Fibroblast of upper back skin (primary cell): ENCODE measurements at places on chromosomes 6 and 20.

DNA sequence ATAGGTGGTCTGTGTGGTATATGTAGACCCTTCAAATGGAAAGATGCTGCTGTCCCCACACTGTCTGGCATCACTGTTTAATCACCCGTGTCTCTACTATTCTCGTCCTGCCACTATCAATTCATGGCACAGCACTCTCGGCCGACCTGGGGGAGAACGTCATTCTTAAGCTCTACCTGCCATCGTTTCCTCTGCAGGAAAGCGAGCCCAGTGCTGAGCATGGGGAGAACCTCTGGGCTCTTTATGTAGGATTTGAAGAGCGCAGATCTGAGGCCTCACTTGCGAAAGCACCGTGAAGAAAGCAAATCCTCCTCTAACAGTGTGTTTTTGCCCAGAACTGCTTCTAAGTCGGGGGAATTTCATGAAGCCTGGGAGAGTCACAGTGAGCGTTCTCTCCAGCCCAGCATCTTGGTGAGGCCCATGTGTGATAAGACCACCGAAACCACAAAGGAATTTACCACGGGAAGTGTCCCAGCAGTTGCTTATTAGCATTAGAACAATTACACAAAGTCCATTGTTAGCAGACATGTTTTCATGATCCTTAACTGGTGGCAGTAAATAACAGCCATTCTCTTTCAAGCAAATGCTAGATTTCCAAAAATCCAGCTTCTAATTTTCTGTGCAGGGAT lies 124.3 kb downstream of the SCML4 start:
- no peak for DNase-seq

DNA sequence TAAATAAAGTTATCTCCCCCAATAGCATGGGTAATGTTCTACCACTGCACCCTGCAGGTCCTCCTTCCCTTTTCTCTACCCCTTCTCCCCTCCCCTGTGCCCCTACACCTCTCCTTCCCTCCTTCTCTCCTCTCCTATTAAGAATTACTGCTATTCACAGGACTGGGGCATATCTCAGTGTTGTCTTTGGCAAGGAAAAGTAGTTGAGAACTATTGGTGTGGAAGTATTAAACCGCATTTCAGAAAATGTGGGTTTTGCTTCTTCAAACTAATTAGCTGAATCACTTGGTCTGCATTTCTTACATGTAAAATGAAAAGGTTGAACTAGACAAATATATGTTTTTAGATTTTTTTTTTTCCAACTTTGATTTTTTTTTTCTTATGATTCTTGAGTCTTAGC lies 296.3 kb downstream of the CDKAL1 start:
- no peak for DNase-seq

GRCh38 chr6:148401571-148401970 lies 58.9 kb downstream of the SASH1 start:
- DNase-seq: no peak

GRCh38 chr6:157246771-157247484 lies 76.4 kb downstream of the TMEM242 start:
- DNase-seq: no peak

DNA sequence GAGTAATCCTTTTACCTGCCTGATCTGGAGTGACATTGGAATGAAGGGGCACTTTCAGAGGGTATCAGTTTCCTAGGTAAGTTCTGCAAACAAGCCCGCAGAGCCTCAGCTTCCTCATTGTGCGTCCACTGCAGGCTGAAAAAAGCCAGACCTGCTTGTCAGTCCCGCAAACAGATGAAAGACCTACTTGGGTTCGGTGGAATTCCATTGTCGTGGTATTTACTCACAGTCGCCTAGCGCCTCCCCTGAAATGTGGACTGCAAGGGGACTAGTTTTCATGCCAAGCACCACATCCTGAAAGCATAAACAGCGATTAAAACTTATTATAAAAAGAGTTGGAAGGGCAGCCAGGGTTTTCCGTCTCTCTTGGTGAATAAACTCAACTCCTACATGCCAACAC lies 121.5 kb downstream of the PAX1 start:
- no peak for DNase-seq

DNA sequence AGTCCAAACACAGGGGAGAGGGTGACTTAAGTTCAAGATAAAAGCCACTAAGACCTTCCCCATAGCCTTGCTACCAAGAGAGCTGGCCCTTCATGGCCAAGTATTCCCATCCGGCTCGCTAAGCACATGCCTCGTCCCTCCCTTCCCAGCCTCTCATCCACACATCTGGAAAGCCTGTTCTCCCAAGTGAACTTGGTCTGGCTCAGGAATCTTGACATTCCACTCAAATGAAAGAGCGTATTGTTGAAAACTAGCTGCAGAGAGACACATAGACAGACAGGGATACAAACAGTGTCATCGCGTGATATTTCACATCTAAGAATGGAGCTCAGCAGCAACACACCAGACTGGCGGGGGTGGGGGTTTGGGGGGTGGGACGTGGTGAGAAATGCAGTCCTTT lies 182.8 kb upstream of the FOXQ1 start:
- DNase-seq: peak; percentile 88

DNA sequence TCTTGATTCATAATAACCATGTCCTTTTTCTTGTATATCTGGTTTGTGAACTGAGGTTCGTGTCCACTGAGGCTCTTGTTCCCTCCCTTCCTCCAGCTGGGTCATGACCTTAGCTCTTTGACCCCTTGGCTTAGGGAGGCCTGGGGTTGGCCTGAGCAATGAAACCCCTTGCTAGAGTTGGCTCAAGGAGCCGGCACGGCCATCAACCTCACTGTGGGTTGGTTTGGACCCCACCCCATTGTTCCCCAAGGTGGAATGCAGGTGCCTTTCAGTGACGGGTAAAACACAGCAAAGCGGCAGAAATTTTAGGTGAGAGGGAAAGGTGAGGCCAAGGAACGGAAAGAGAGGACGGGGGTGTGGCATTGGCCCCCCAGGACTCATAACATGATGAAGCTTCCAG lies 44.5 kb upstream of the PHACTR3 start:
- no peak for DNase-seq

DNA sequence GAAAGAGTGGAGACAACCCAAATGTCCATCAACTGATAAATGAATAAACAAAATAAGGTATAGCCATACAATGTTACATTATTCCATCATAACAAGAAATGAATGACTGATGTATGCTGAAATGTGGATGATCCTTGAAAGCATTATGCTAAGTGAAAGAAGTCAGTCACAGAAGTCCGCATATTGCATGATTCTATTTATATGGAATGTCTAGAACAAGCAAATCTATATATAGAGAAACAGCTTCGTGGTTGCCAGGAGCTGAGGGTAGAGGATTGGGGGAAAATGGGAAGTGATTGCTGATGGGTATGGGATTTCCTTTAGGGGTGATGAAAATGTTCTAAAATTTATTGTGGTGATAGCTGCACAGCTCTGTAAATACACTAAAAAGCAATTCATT lies 196.8 kb downstream of the ATXN1 start:
- DNase-seq: peak; percentile 80

- DNase-seq: no peak
Observed at GRCh38 chr6:148426317-148426977, 83.8 kb downstream of the SASH1 start.

- DNase-seq: no peak
Observed at GRCh38 chr6:20837189-20837588, 302.9 kb downstream of the CDKAL1 start.

DNA sequence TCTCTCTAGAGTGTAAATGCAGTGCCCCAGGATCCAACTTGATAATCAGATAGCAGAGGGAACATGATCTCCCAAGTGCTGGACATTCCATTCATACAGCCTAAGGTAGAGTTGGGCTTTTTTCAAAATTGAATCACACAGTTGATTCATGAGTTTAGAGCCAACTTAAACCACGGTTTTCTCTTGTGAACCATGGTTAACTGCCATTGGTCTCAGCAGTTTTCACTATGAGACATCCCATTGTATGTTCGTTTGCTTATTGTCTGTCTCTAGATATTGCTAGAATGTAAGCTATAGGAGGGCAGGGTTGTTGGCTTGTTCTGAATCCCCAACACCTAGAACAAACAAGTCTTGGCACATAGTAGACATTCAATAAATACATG lies 37.2 kb upstream of the TAF8 start:
- DNase-seq: peak; percentile 38

DNA sequence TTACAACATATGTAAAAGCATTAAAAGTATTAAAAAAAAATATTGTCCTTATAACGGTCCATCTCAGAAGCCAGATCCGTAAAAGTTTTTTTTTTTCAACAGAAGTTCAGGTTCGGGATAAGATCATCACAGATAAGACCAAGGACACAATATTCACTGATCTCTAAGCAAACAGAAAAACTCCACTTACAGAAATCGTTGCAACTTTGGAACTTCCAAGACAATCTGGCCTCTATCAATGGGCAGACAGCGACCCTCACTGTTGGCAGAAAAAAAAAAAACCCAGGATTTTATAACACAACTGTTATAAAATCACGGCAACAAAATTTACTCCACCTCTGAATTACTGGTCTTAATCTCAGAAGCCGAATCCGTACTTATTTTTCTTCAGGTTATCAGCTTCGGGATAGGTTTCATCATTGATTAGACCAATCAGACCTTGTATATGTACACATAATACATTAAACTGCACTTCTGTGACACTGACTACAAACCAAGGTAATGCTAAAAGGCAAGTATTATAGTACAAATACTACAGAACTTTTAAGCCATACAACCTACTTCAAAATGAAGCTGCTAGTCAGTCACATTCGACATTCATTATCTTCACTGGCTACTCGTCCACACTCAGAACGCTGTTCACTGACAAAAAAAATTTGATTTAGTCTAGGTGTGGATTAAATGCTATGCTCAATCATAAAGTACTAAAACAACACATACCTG lies 34.7 kb upstream of the SYNCRIP start:
- DNase-seq: peak; percentile 38

- peak; percentile 77 for DNase-seq
Observed at GRCh38 chr6:130981409-130981808, 81.6 kb downstream of the EPB41L2 start.

GRCh38 chr6:53439556-53439955 lies 90.8 kb upstream of the ELOVL5 start:
- DNase-seq: peak; percentile 44

GRCh38 chr20:45897692-45898091 lies 6.6 kb downstream of the CTSA start:
- no peak for DNase-seq

- no peak for DNase-seq
Observed at GRCh38 chr6:83153883-83154521, 39.1 kb downstream of the PGM3 start.

- DNase-seq: no peak
Observed at GRCh38 chr6:15829156-15829555, 166.3 kb upstream of the DTNBP1 start.

- DNase-seq: no peak
Observed at GRCh38 chr6:34350137-34350933, 42.1 kb downstream of the NUDT3 start.

- DNase-seq: no peak
Observed at GRCh38 chr6:71444222-71444621, 155.6 kb downstream of the OGFRL1 start.

- peak; percentile 59 for DNase-seq
Observed at GRCh38 chr6:2738373-2738979, 12.2 kb downstream of the MYLK4 start.

GRCh38 chr20:13758884-13759283 lies 25.8 kb downstream of the ESF1 start:
- DNase-seq: no peak

DNA sequence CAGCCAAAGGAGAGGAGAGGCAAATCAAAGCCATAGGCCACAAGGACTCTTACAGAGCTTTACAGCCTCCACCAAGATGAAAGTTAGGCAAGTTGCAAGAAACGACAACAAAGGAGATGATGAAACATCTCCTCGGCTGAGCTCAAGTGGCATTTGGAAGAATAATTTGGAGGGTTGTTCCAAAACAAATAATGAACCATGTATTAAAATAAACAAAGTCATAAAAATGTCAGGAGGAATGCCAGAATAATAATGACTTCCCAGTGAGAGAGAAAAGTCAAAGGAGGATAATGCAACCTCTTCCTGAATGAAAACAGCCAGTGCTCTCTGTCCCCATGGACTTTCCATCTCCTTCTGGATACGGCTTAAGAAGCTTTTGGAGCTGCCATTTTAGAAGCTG lies 371.4 kb upstream of the ID4 start:
- peak; percentile 73 for DNase-seq

DNA sequence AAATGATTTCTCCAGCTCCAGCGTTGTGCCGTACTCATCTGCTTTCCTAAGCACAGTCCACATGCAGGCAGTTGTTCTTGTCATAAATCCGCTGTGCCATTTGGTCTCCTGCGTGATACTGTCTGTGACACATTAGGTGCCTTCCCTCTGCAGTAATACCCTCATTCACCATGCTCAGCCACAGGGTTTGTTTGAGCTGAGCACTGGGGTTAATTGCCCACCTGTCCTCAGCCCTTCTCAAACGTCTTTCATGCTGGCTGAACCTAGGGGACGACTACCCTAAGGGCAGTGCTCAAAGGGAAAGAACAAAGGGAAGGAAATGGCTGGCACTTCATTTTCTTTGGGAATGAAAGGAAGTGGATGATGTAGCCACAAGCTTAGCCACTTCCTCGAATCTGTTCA lies 64.2 kb upstream of the MYLIP start:
- no peak for DNase-seq

GRCh38 chr20:24744747-24745146 lies 204.3 kb upstream of the CST7 start:
- no peak for DNase-seq

- peak; percentile 16 for DNase-seq
Observed at GRCh38 chr6:158560836-158561320, 987 bp downstream of the TMEM181 start.

- DNase-seq: no peak
Observed at GRCh38 chr6:120363429-120363828, 970.9 kb downstream of the TBC1D32 start.

GRCh38 chr6:18360188-18360587 lies 27.0 kb upstream of the RNF144B start:
- no peak for DNase-seq

DNA sequence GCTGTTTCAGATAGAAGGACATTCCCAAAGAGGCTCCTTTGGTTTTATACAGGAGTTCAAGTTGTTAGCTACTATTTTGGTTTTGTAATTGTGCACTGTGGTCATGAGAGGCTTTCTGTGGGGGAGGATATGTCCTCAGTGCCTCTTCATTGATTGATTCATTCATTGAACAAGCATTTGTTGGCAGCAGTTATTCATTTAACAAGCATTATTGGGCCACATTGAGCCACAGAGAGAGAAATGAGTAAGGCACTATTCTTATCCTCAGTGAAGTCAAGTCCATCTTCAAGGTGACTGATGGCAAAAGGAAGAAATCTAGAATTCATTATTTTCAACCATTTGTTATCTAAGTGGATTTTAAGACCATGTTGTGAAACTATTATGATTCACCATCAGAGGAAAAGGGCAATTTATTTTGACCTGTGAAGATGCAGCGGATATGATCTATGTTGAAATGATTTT lies 697.2 kb upstream of the CITED2 start:
- peak; percentile 98 for DNase-seq

GRCh38 chr6:44676246-44676790 lies 288.8 kb downstream of the CDC5L start:
- DNase-seq: no peak

DNA sequence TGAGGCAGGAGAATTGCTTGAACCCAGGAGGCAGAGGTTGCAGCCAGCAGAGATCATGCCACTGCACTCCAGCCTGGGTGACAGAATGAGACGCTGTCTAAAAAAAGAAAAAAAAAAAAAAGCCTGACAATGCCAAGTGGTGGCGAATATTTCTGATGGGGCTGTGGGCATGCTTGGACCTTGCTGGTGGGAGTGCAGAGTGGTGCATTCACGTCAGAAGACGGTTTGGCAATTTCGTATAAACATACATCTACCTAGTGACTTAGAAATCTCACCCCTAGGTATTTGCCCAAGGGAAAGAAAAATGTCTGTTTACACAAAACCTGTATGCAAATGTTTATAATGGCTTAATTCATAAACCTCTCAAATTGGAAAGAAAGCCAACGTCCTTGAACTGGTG lies 33.6 kb downstream of the CTCFL start:
- no peak for DNase-seq
